ENCODE measurements at places on chromosomes 4 and X.

- DNase-seq: no peak
Measured at GRCh38 chr4:17285747-17286146, 226.1 kb downstream of the QDPR start.

DNA sequence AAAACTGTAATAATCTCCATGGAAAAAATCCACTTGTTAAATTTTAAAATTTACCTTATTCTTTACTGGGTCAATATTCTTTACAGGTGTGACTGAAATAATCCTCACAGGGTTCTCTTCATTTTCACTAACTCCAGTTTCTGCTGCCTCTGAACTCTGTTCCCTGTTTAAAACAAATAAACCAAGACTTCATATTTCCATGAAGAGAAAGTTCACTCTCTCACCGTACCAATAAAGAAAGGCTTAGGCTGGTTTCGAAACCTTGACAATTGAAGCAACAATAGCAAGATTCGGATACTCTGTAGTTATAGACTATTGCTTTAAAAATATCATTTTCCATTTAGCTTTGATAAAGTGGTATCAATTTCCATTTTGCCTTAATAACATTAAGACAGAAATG lies 135.8 kb downstream of the PDS5A start:
- no peak for DNase-seq

- no peak for DNase-seq
Measured at GRCh38 chr4:80876810-80877209, 153.7 kb upstream of the BMP3 start.

DNA sequence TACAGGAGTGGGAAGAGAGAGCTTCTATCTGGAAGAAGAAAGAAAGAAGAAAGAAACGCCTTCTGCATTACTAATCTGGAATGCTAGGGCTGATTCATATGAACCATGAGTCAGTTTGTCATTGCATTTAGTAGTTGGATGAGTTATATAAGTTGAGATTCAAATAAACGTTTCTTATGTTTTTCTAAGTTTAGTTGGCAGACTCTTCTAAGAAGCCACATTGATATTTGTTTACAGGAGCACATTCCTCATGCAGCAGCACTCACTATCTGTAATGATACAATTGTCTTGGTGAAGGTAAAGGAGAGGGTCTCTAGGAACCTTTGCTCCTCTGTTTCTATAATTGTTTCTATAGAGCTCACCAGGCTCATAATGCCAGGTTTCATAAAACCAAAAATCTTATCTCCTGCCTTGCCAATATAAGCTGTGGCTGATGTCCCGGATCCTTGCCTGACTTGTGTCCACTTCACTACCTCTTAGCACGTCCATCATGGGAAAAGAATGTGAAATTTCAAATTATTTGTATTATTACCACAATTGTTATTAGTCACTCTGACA lies 39.5 kb downstream of the HOPX start:
- DNase-seq: peak; percentile 69

- no peak for DNase-seq
Measured at GRCh38 chr4:99564921-99565320, 1.1 kb upstream of the TRMT10A start.

GRCh38 chr4:18203966-18204365 lies 182.4 kb upstream of the LCORL start:
- no peak for DNase-seq

- no peak for DNase-seq
Measured at GRCh38 chr4:126264839-126265238, 950.1 kb downstream of the FAT4 start.

DNA sequence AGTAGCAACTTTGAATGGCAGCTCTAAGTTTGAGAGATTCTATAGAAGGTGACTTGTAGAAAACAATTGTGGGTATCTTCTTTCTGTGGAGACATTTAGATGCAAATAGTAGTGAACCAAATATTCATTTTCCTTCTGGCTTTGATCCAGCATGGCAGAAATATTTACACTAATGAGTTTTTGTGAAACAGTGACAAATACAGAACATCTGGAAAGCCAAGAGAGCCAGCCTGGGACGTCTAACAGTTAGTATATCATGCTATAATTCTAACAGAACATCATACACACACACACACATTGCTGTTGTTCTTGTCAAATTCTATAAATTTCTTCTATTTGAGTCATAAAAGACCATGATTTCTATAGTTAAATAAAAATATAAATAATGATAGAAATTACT lies 1777.9 kb downstream of the ARAP2 start:
- no peak for DNase-seq

- no peak for DNase-seq
Measured at GRCh38 chrX:45134315-45134731, 66.4 kb downstream of the DIPK2B start.

GRCh38 chr4:104353481-104353880 lies 141.2 kb downstream of the CXXC4 start:
- no peak for DNase-seq

- DNase-seq: peak; percentile 53
Measured at GRCh38 chr4:120007191-120007871, 59.3 kb downstream of the MAD2L1 start.

DNA sequence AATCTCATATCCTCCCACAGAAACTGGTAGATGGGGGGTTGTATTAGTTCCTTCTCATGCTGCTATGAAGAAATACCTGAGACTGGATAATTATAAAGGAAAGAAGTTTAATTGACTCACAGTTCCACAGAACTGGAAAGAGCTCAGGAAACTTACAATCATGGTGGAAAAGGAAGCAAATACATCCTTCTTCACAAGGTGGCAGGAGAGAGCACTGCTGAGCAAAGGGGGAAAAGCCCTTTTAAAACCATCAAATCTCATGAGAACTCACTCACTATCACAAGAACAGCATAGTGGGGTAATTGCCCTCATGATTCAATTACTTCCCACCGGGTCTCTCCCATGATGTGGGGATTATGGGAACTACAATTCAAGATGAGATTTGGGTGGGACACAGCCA lies 250.5 kb upstream of the GPRIN3 start:
- DNase-seq: no peak

DNA sequence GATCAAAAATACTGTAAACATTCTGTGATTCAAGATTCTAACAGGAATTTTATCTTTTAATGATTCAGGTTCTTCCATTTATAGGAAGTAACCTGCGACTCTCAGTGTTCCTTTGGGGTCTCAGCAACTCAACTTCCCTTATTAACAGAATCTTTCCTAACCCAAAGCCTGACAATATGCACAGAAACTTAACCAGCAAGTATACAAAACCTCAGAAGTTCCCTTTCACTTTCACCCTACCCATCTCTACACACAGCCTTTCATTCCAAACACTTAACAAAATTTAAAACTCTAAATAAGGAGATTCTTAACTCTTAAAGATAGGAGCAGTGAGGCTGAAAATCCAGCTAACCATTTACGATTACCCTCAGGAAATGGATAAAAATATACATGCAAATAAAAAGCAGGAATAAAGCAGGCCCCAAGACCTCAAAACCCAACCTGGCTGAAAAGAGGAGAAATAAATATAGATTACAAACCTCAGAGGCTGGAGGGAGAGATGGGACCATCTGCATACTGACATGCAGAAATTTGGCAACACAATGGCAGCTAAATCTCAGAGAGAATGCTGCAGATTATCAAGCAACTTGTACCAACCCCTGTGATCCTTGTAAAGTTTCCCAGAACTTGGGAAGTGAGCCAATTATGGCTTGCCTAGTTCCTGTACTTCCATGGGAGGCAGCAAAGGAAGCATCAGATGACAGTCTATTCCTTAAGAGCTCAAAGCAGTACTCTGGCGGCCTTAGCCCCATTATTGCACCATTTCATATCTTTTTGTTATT lies 101.0 kb downstream of the ATP11C start:
- peak; percentile 54 for DNase-seq

GRCh38 chrX:135200297-135200696 lies 29.1 kb upstream of the CT55 start:
- no peak for DNase-seq
